Stimulated activated CD4-positive, alpha-beta T cell treated with anti-CD3 and anti-CD28 coated beads, Interleukin-1b, Interleukin-23, amount 100 ng/mL, for 1 hour (primary cell): ENCODE measurements at places on chromosomes 1 and 21.

GRCh38 chr1:115534106-115534505 is 107.7 kb upstream of the VANGL1 start:
- DNase-seq = no peak

- DNase-seq = no peak
These were observed 117.6 kb upstream of the CD34 start for GRCh38 chr1:208028526-208028925.

DNA sequence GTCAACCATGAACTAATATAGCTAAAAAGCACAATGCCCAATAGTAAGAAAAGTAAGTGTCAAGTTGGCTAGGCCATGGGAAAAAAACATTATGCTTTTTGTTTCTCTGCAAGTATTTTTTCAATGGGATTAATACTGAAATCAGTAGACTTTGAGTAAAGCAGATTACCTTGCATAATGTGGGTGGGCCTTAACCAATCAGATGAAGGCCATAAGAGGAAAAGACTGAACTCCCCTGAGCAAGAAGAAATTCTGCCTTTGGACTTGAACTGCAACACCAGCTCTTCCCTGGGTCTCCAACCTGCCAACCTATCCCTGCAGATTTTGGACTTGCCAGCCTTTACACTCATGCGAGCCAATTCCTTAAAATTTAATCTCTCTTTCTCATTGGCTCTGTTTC is 6.4 kb upstream of the RSPO1 start:
- DNase-seq = no peak

- no peak for DNase-seq
These were observed 188.2 kb upstream of the FGGY start for GRCh38 chr1:59108481-59109317.

DNA sequence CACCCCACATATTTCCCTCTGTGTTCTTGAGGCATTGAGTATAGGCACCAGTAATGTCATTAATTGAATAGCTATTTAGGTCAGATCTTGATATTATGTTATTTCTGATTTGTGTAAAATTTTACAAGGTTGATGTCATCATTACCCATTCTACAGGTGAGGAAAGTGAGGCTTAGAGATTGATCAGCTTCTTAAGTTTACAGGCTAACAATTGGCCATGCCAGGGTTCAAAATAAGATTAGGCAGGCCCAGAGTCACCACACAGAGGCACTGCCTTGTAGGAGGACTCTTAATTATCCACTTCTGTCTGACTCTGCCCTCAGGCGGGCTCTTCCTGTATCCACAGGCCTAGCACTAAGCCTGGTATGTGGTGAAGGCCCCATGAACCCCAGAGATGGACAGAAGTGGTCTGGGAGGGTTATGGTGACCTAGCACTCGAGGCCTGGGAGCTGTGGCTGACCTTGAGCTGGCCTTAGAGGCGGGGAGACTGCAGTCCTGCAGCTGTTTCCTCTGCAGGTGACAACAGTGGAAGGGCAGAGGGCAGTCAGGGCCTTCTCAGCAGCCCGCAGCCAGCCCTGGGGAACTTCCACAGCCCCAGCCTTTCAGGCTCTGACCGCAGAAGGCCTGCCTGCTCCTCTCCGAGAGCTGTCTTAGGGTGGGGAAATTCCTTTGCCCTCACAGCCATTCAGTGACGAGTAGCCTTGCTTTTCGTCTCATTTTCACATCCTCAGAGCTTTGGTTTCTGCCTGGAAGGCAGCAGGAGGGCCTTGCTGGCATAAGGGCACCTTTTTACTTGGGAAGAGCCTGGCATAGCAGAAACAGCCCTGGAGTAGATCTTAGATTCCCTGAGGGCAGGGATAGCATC is 12.2 kb downstream of the ZDHHC18 start:
- no peak for DNase-seq

DNA sequence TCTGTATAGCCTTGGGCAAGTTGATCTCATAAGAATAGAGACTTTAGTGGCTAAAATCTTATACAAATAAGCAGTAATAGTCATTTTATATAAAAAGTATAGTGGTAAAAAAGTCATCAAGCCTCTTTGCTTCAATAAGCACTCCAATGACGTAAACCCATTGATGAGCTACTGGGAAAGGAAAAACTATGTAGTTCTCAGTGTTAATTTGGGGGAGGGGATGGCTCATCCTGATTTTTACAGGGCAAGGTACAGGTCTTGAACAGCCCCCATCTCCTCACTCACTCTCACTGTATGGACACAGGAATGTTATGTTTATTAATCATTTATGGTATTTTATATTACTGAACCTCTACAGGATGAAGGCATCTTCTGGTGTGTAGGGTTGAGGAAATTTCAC is 38.1 kb upstream of the CD55 start:
- no peak for DNase-seq

DNA sequence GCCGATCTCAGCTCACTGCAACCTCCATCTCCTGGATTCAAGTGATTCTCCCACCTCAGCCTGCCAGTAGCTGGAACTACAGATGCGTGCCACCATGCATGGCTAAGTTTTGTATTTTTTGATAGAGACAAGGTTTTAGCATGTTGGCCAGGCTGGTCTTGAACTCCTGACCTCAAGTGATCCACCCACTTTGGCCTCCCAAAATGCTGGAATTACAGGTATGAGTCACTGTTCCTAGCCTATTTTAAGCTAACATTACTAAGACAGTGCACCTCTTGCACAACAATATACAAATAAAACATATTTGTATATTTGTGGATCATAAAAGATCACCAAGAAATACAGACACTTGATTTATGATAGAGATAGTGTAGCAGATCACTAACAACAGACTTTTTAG is 139.1 kb downstream of the DUSP10 start:
- DNase-seq = no peak
